Astrocyte of the cerebellum (primary cell): ENCODE measurements at places on chromosomes 2 and 18.

GRCh38 chr2:238302087-238302486 is 13.7 kb upstream of the PER2 start:
- no peak for DNase-seq

- DNase-seq: no peak
Observed at GRCh38 chr2:39584283-39584965, 81.3 kb upstream of the TMEM178A start.

DNA sequence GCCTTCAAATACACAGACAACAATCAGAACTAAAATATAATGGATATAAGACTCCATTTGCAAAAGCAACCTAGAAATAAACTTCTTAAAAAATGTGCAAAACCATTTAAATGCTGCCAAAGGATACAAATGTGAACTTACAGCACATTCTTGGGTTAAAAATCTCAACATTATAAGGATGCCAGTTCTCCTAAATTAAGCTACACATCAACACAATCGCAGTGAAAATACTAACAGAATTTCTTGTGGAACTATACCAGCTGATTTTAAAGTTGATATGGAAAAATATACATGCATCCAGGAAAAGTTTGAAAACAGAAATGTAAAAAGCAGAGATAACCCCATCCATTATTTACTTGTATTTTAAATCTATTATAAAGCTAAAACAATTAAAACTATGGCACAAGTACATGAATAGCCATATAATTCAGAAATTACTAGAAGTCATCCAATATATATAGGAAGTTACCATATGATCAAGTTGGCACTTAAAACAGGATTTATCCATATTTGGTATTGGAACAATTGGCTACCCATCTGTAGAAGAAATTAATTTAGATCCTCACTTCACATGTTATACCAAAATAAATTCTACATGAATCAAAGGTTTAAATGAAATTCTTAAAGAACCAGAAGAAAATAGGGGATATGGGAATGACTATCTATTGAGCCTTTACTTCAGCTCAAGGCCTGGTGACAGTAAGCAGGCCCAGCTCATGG is 151.7 kb upstream of the GLI2 start:
- DNase-seq: no peak

DNA sequence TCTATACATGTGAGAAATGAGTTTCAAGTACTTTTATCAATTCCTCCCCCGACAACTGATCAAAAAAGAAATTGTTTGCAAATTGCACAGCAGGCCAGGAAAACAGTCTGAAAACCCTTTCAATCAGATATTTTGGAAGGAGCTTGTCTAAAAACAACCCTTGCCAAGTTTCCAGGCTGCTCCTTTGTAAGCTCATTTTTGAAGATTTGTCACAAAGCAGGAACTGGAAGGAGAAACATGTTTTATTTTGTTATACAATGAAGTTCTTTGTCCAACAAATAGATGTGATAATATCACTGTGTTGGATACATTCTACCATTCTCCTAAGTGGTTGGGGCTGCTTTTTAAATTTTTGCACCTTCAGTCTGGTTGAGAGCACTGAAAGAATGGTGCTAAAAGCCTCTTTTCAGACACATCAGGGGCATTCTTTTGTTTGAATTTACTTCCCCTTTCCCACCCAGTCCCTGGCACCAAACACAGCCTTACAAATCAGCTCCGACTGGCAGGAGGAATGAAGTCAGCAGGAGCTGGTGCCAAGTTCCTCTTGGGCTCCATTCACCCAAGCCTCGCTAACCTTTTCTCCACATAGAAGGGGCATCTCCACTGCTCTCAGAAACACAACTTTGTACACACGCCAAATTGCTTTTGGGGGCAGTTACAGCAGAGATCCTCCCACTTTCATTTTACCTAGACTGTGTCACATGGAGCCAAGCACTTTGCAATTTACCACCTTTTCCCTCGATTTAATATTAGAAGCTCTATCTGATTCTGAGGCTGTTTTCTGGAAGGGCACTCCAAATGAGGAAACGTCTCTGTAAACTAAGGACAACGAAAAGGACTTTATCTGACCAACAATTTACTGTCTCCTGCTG is 88.0 kb downstream of the C1D start:
- DNase-seq: no peak

- DNase-seq: no peak
Observed at GRCh38 chr18:30288662-30289414, 753.7 kb downstream of the DSC3 start.
